ENCODE measurements at places on chromosomes 7 and 10.

DNA sequence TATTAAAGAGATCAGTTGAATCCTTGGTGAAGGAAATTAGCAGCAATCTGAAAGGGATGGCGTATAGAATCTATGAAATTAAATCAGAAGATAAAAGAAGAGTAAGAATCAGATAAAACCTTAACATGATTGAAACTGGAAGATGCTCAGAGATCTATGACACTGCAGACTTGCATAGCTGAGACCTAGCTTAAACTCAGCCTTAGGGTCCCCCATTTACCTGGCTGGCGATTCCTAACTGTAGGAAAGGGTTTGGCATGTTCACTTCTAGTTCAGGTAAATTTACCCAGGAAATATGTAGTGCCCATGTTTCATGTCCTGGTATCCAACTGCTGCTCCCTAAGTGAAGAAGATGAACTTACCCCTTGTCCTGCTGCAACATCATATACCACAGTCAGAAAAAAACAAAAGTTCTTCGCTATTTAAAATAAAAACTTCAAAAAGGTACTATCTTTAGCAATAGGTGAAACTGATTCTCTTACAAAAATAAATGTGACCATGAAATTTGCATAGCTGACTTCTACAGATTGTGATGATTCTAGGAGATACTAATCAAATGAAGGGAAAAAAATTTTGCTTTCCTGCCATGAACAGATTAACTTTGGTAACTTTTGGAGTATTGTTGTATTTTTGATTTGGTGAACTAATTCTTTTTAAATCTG, 47.8 kb upstream of the TMEM243 start:
- no peaks in the 10 kb centered on the region for H3K27me3 ChIP-seq
- no peaks in the 10 kb centered on the region for H3K4me1 ChIP-seq
- no peak for DNase-seq
- H3K36me3 ChIP-seq, result no peaks in the 10 kb centered on the region
- no peak overlapping the region for H3K27ac ChIP-seq

GRCh38 chr10:63720072-63720537, 198.9 kb downstream of the REEP3 start:
- peaks cover 29% of the 10 kb centered on the region for H3K27me3 ChIP-seq
- H3K27ac ChIP-seq, result no peak overlapping the region
- no peaks in the 10 kb centered on the region for H3K36me3 ChIP-seq
- DNase-seq, result peak; percentile 50
- no peak overlapping the region for H3K4me3 ChIP-seq
- no peaks in the 10 kb centered on the region for H3K4me1 ChIP-seq

DNA sequence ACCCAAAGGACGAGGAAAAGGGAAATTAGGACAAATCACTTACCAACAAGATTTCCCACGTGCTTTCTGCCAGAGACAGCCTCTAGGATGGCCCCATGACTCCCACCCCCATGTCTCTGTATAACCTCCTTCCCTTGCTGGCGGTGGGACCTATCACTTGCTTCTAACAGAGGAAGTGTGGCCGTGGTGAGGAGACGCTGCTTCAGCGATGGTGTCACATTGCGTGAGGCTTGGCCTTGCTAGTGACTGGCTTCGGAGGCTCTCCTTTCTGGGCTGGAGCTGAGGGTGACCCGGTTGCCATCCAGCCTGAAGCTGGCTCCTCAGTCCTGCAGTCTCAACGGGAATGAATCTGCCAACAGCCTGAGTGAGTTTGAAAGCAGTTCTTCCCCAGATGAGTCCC, 123.7 kb downstream of the ANLN start:
- no peak for DNase-seq
- H3K36me3 ChIP-seq, result no peaks in the 10 kb centered on the region
- no peaks in the 10 kb centered on the region for H3K4me1 ChIP-seq
- H3K4me3 ChIP-seq, result no peak overlapping the region

GRCh38 chr7:88789480-88790064, 6.0 kb downstream of the TEX47 start:
- H3K4me1 ChIP-seq, result no peaks in the 10 kb centered on the region
- H3K27ac ChIP-seq, result no peak overlapping the region
- no peaks in the 10 kb centered on the region for H3K27me3 ChIP-seq
- H3K4me3 ChIP-seq, result no peak overlapping the region
- DNase-seq, result no peak

DNA sequence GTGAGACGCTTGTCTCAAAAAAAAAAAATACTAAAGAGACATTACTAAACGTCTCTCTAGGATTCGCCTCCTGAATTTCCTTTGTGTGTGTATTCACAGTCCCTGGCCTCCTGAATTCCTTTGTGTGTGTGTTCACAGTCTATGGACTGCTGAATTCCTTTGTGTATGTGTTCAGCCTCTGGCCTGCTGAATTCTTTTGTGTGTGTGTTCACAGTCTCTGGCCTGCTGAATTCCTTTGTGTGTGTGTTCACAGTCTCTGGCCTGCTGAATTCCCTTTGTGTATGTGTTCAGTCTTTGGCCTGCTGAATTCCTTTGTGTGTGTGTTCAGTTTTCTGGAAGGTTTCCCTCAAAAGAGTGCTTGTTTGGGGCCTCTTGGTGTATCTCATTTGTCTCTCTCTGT, 8.2 kb downstream of the BMS1 start:
- DNase-seq, result no peak
- H3K4me3 ChIP-seq, result no peak overlapping the region
- H3K36me3 ChIP-seq, result peaks cover 84% of the 10 kb centered on the region

GRCh38 chr7:101450064-101450463, 87.4 kb downstream of the COL26A1 start:
- no peak overlapping the region for H3K4me3 ChIP-seq
- H3K4me1 ChIP-seq, result no peaks in the 10 kb centered on the region
- H3K36me3 ChIP-seq, result no peaks in the 10 kb centered on the region
- DNase-seq, result no peak

GRCh38 chr7:41921453-41921981, 218.6 kb upstream of the INHBA start:
- peaks cover 6% of the 10 kb centered on the region for H3K27me3 ChIP-seq
- H3K27ac ChIP-seq, result no peak overlapping the region
- H3K4me3 ChIP-seq, result no peak overlapping the region
- no peak for DNase-seq
- H3K36me3 ChIP-seq, result no peaks in the 10 kb centered on the region

DNA sequence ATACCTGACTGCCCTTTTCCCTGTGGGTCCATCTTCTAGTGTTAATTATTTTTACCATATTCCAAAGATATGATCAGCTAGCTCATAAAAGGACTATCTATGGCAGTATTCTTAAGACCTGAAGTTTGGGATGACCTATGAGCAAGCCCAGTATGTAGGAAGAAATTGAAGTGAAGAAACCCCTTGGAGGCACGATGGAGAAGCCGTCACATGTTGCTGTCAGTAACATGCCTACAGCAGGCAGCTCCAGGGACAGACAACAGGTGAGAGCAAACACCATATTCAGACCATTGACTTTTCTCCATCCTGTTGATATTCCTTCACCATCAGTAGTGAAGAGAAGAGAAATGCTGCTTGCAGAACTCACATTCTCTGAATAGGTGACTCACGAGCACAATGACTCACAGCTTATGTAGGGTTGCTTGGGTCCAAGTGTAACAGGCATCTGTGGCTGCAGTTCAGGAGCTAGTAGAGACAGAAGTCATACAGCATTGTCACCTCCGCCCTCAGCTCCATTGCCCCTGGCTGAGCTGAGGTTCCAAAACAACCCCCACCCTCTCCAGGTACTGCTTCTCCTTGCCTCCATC, 8.4 kb upstream of the LYZL2 start:
- no peaks in the 10 kb centered on the region for H3K4me1 ChIP-seq
- peaks cover 24% of the 10 kb centered on the region for H3K27me3 ChIP-seq
- no peaks in the 10 kb centered on the region for H3K36me3 ChIP-seq
- no peak overlapping the region for H3K4me3 ChIP-seq
- DNase-seq, result no peak

DNA sequence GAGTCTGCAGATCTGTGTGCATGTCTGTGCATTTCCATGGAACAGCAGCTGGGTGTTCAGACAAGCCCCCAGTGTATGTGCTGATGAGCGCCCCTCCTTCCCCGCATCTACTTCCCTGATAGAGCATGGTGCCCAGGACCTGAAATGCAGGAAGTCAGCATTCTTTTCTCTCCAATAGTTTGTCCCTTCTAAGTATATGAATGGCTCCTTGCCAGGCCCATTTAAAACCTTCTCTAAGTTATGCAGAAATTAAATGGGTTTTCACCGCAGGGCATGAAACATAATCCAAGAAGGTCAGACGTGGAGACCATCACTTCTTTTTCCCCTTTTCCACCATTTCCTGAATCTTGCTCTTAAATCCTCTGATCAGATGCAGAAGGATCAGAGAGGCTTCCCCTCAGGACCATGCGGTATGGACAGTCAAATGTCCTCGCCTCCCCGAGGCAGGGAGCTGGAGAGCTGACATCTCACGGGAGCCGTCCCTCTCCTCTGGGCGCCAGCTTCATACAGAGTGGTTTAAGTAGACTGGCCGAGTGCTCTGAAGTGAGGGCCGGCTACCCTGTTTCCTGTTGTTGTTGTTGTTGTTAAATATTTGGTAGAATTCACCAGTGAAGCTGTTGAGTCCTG, 155.3 kb downstream of the C10orf105 start:
- no peak for DNase-seq
- H3K27me3 ChIP-seq, result peaks cover 18% of the 10 kb centered on the region
- no peaks in the 10 kb centered on the region for H3K4me1 ChIP-seq
- no peak overlapping the region for H3K4me3 ChIP-seq

- H3K36me3 ChIP-seq, result no peaks in the 10 kb centered on the region
- H3K27me3 ChIP-seq, result peaks cover 2% of the 10 kb centered on the region
- no peak overlapping the region for H3K27ac ChIP-seq
Observed at GRCh38 chr10:126070476-126071215, 174.3 kb downstream of the FANK1 start.

GRCh38 chr7:26815426-26815825, 49.0 kb downstream of the SKAP2 start:
- no peak overlapping the region for H3K4me3 ChIP-seq
- no peaks in the 10 kb centered on the region for H3K36me3 ChIP-seq
- no peak overlapping the region for H3K27ac ChIP-seq
- H3K4me1 ChIP-seq, result no peaks in the 10 kb centered on the region
- H3K27me3 ChIP-seq, result no peaks in the 10 kb centered on the region

GRCh38 chr10:73992899-73993788, 4.8 kb upstream of the VCL start:
- H3K4me3 ChIP-seq, result no peak overlapping the region
- DNase-seq, result no peak
- H3K27me3 ChIP-seq, result no peaks in the 10 kb centered on the region
- H3K36me3 ChIP-seq, result no peaks in the 10 kb centered on the region
- no peak overlapping the region for H3K27ac ChIP-seq

- no peak for DNase-seq
- H3K27me3 ChIP-seq, result peaks cover 7% of the 10 kb centered on the region
- no peaks in the 10 kb centered on the region for H3K4me1 ChIP-seq
- no peak overlapping the region for H3K4me3 ChIP-seq
- H3K27ac ChIP-seq, result no peak overlapping the region
Observed at GRCh38 chr7:100793806-100794660, 33.3 kb downstream of the EPHB4 start.

DNA sequence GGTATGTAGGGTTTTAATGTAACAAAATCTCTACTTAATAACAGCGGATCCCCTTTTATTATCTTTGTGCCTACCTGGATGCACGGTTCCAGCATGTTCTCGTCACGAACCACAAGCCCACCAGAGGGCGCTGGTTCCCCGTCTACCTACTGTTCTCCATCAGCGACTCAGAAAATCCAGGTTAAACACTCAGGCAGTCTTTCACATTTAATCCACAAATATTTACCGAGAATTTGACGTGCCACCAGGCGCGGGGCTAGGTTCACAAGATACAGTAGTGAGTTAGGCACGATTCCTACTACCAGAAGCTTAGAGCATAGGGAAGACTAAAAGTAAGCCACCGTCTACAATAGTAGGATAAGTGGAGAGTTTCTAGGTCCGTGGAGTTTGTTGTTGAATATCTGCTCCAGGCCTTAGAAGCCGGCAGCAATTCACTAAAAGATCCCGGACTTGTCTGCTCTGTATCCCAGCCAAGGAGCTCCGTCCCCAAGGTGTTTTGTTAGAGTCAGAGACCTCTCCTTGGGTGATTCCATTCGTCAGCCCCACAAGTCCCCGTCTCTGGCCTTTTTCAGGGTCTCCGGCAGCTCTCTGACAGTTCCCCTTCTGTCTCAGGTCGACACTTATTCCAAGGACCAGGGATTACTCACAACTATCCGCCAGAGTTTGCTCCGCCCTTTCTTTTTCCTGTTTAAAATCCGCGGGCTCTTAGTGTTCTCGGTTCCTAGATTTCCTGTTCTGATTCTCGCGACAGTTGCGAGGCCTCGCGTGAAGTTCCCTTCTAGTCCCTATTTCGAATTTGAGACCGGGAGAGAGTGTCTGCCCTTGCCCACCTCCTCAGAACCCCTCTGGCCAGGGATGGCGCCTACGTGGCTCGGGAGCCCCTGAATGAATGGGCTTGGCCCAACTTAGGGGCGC, 1.5 kb upstream of the KAZALD1 start:
- peak overlapping the region; percentile 99 for H3K27ac ChIP-seq
- no peaks in the 10 kb centered on the region for H3K27me3 ChIP-seq
- peaks cover 32% of the 10 kb centered on the region for H3K36me3 ChIP-seq
- DNase-seq, result peak; percentile 92

GRCh38 chr7:39414224-39415035, 151.8 kb upstream of the YAE1 start:
- H3K36me3 ChIP-seq, result no peaks in the 10 kb centered on the region
- no peak for DNase-seq
- no peak overlapping the region for H3K27ac ChIP-seq
- no peak overlapping the region for H3K4me3 ChIP-seq
- H3K4me1 ChIP-seq, result no peaks in the 10 kb centered on the region
- peaks cover 12% of the 10 kb centered on the region for H3K27me3 ChIP-seq

GRCh38 chr7:142298627-142299026, 40.8 kb upstream of the PRSS58 start:
- H3K36me3 ChIP-seq, result no peaks in the 10 kb centered on the region
- H3K27ac ChIP-seq, result no peak overlapping the region
- H3K4me1 ChIP-seq, result peaks cover 33% of the 10 kb centered on the region
- no peaks in the 10 kb centered on the region for H3K27me3 ChIP-seq

DNA sequence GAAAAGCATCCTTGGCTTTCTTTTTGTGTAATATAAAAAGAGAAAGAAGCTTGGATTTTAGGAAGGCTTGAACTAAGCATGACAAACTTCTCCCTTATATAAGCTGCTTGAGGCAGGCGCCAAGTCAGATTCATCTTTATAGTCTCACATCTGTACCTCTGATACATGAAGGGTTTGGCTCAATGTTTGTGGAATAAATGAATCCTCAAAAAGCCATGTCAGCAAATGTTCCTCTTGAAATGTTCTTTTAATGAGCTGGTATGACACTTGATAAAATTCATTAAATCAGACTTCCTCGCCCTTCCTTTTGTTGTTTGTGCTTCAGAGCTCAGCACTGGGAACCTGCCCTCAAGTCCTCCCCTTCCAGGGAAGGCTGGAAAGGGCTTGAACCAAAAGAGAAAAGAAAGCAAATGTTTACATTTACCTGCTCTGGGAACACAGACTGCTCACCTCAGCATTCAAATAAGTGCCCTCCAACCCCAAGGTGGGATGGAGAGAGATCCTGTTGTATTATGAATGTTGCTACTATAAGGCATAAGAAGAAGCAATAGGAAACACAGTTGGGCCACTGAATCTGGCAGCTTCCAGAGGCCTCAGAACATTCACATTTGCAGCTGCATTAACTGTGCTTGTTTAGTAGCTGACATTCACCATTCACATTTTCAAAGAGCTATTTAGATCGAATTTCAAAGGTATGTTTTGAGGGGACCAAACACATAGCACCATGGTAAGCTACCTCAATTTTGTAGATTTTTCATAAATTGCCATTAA, 212.6 kb downstream of the CACNA2D1 start:
- no peaks in the 10 kb centered on the region for H3K36me3 ChIP-seq
- no peak overlapping the region for H3K4me3 ChIP-seq
- H3K27ac ChIP-seq, result no peak overlapping the region
- DNase-seq, result no peak

- no peaks in the 10 kb centered on the region for H3K27me3 ChIP-seq
- H3K4me1 ChIP-seq, result peaks cover 9% of the 10 kb centered on the region
- no peak overlapping the region for H3K27ac ChIP-seq
- H3K36me3 ChIP-seq, result no peaks in the 10 kb centered on the region
- no peak for DNase-seq
- no peak overlapping the region for H3K4me3 ChIP-seq
Observed at GRCh38 chr10:4216726-4217125, 431.7 kb upstream of the KLF6 start.
